Stimulated activated CD4-positive, alpha-beta T cell treated with anti-CD3 and anti-CD28 coated beads, Interleukin-1b, Interleukin-23, amount 100 ng/mL, for 48 hours (primary cell): ENCODE measurements at places on chromosomes 7 and 10.

DNA sequence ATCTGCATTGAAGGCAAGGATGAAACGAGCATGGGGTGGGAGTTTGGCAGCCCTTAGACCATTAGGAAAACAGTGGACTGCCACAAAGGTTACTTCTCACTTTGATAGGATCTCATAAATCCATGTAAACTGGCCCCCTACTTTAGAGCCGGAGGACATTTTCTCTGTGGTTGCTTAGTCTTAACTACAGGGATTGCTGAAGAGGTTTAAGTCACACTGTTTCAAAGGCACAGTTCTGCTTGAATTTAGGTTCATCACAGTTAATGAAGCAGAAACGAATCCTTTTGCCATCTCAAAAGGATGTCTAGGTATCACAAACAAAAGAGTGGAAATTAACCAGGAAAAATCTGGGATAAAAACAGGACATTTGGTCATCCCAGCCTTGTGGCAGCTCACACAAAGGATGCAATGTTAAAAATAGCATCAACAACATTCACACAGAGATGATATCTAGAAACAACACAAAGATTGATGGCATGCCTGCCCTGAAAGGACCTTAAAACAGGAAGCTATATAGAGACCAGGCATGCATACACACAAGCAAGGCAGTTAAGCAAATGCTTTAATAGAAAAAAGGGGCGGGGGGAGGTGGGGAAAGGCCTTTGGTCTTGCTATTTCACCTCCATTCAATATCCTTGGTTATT is 74.0 kb downstream of the DOCK4 start:
- no peak for DNase-seq

DNA sequence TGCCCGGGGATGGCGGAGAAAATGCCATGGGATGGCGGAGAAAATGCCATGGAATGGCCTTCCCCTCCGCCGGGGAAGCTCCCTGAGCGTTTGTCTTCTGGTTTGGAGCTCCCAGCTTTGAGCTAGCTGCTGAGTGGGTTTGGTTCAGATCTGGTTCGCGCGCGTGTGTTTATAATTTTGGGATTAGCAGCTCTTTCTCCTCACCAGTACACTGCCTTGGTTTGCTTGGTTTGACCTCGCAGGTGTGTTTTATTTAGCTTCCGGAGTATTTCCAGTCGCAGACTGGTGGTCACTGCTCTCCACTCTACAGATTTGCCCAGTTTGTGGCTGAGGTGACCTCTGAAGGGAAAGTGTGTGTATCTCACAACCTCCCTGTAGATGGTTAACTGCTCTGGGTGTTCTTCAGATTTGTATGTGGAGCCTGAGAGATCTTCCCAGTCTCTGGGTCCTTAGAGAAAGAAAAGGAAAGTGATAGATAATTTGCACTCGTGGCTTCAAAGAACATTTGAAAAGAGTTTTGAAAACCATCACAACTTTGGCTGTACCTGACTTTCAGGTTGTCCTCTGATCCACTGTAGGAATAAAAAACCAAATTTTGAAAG is 597 bp downstream of the ZNF277 start:
- no peak for DNase-seq

GRCh38 chr7:100489121-100489520 is 5.4 kb downstream of the NYAP1 start:
- DNase-seq: no peak

- DNase-seq: no peak
Observed at GRCh38 chr10:44199267-44199666, 185.6 kb downstream of the CXCL12 start.

GRCh38 chr10:130179640-130180039 is 43.4 kb downstream of the GLRX3 start:
- peak; percentile 44 for DNase-seq

- no peak for DNase-seq
Observed at GRCh38 chr7:140625908-140626868, 14.4 kb downstream of the DENND2A start.

DNA sequence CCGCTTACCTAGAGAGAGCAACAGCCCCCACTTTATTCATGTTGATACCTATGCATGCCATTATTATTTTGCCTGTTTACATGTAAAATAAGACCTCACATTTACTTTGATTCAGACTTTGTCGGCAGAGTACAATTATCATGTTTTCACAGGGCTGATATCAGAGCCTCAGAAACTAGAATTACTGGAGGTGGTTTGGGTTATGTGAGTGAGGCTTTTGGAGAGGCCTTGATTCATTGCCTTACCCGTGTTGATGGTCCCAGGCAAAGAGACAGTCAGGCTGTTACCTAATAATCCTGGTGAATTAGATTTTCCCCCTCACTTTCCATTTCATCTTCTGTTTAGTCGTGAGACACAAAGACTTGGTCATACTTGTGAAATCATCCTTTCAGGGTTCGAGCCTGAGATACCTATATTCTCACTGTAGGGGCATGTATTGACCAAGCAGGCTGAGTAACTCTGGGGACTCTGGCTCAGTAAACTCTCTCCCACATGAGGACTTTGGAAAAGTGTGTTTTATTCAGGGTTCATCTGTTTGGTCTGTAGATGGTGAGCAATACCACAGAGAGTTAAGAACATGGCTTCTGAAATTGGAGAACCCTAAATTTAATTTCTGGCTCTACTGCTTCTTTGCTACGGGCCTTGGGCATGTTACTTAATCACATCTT is 150.9 kb downstream of the CELF2 start:
- no peak for DNase-seq

DNA sequence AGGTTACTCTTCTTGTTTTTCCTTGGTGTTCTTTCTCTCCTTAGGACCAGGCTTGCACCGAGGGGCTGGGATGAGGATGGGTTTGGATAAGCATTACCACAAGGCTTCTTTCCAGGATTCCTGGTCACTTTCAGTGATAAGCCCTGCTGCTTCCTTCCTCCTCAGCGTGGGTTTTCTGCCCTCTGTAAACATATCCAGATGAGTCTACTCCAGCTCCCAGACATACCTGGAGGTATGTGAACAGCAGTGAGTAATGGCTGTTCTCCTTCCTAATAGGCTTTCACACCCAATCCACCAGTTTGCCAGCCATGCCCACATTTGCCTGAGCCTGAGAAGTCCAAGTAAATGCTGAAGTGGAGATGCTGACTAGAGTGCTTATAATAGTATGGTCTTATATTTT is 229.8 kb upstream of the YAE1 start:
- DNase-seq: no peak

GRCh38 chr10:32210306-32211045 is 136.5 kb downstream of the EPC1 start:
- DNase-seq: peak; percentile 18
